NCI-H82 (cell line): ENCODE measurements at places on chromosomes 11 and 22.

- no peak for DNase-seq
Measured at GRCh38 chr22:31520051-31520450, 23.7 kb downstream of the SFI1 start.

GRCh38 chr11:78163828-78164227, 24.4 kb upstream of the ALG8 start:
- DNase-seq: no peak

- DNase-seq: peak; percentile 33
Measured at GRCh38 chr11:14746857-14747395, 103.3 kb downstream of the PDE3B start.

DNA sequence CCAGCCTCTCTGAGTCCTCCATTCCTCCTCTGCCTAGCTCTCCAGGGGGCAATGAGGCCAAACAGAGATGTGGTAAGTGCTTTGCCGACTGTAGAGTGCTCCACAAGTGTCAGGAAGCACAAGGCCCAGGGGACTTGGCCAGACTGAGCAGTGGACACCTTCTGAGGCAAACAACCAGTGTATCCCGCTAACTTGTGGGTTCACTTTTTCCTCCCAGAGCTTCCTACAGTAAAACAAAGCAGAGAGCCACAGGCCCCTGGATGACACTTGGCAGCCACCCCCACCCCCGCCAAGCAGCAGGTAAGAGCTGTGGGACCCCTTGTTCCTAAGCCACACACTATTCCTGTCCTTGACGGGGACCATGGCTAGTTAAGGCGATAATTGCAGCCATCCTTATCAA, 160.9 kb downstream of the CACNA1I start:
- no peak for DNase-seq

GRCh38 chr11:61162092-61162941, 1.1 kb upstream of the VPS37C start:
- peak; percentile 78 for DNase-seq

DNA sequence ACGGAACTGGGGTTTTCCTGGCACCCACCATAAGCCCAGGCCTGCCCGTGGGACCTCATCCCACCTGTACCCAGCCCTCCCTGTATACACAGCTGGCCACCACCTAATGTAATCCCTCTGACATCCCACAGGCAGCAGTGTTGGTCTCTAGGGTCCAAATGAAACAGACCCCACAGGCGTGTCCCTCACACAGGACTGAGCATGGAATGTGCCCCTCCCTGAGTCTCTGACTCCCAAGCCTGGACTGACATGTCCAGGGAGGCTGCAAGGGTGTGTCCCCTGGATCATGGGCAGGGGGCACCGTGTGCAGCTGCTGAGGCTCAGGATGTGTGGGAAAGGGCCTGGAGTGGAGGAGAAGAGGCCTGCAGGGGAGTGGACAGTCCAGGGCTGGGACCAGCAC, 50.6 kb upstream of the PPARA start:
- no peak for DNase-seq

DNA sequence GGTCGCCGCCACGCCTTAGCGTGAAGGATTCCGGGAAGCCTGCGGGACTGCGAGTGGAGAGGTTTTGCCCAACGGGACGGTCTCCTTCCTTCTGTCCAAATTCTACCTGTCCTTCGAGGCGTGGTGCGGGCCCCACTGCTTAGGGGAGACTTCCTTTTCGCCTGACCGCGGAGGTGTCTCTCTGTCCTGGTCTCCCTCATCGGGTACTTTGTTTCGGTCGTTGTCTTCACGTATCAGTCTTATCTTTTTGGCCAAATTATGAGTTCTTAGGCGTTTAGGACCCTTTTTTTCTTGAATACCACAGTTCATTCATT, 388 bp downstream of the HINFP start:
- no peak for DNase-seq

- DNase-seq: peak; percentile 44
Measured at GRCh38 chr11:43576803-43577521, 103.6 kb upstream of the HSD17B12 start.

DNA sequence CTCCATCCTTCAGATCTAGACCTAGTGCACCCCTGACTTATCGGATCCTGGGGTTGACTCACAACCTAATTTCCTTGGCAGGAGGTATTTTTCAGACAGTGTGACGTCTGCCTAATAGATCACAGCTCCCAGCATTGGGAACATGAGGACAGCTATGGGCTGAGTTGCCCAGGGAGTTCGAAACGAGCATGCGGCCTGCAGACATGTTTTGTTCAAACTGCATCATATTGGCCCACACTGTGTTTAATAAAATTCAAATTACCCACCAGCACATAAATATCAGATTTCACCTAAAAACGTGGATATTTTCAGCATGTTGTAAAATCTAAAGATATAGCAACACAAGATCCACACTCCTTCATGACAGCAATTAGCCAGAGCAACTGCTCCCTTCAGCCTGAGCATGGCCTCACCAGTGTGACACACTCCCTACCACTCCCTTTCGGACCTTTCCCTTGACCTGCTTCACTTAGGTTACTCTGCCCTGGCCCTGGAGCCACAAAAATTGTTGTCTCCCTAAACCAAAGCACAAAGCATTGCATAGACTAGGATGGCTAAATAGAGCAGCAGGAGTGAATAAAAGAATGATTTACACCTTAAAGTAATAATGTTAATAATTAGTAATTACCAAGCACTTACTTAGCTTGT, 53.6 kb upstream of the USP47 start:
- no peak for DNase-seq

DNA sequence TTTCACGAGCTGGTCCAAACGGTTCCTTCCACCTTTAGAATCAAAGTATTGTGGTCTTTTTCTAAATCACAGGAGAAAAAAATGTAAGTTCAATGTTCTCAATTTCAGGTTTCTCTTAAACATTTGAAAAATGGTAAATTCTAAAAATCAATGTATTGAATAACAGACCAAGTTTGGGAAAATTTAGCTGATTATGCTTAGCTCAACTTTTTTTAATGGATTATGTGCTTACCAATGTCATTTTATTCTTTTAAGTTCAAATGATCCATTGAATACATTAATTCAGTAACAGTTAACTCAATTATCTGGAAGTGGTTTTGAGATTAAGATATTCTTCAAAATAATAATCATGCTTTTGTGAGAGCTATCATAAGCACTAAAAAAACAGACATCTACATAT, 5.1 kb downstream of the PRDM10 start:
- DNase-seq: no peak

GRCh38 chr11:67652965-67653845, 2.7 kb upstream of the ACY3 start:
- DNase-seq: no peak

DNA sequence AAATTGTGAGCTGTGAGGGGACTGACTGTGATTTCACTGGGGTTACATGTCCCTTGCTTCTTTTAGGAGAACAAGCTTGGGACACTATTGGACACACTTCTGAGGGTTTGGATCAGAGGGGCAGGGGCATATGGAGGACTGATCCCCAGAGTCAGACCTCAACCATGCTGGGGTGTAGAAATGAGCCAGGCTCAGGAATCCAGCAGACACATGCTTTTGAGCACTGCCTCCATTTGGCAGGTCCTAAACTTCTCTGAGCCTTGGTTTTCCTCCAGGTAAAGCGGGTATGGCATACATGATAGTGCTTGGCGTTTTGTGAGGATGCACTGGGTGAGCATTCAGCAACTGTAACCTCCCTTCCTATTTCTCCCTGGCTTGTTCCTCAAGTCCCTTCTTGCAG, 74.7 kb downstream of the ADAMTS15 start:
- no peak for DNase-seq
